ENCODE measurements at places on chromosomes 2 and 18. TPM values are rescaled to one million over a fixed set of nuclear protein-coding genes. Genes with fewer than 3 reads are reported as not detected.

GRCh38 chr2:215699700-215700538 lies 264.1 kb upstream of the FN1 start:
- DNase-seq, result no peak

GRCh38 chr2:217642944-217643343 lies 359.9 kb downstream of the TNS1 start:
- no peak for DNase-seq

GRCh38 chr2:196328088-196328680 lies 156.8 kb upstream of the STK17B start:
- no peak for DNase-seq

DNA sequence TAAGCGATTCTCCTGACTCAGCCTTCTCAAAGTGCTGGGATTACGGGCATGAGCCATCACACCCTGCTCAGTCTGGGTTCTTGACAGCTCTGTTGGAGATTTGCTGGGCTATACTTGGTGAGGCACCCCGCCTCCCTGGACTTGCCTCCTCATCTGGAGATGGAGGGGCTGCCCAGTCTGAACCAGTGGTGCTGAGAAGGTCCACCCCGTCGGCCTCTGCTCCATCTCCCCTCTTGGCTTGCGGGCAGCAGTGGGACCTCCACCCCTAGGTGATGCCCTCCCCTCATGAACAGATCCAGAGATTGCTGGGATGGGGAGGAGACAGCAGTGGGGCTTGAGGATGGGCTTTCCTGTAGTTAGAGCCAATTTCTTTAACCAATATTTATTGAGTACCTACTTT lies 120.9 kb downstream of the CLIP4 start:
- no peak for DNase-seq

DNA sequence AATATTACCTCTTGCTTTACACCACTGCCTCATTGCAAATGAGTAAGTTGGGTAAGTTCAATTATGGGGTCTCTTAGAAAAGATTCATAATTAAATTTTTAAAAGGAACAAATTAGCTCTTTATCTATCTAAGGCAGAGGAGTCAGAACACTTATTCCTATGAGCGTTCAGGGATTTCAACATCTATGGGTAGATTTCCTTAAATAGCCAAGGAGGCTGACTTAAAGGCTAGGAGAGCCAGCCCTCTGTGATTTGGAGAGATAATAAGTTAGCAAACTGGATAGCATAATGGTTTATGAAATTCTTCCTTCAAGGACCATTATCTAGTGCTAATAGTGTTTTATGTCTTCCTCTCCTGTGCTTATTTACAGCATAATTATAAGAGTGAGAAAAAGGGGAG lies 387.7 kb downstream of the STK39 start:
- no peak for DNase-seq

DNA sequence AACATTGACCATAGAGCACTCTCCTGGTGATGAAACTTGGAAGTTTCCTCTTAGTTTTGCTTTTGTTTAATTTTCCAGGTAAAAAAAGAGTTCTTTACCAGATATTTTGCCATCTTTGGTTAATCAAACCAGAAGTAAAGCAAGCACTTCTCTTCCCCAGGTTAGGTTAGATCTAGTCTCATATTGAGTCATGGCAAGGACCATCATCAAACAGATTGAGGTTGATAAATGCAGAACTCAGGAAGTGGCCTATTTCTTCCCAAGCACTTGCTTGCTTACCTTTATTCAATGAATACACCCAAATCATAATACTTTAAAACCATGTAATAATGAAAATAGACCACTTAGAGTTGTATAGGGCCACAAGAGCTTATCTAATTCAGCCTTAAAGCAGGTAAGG lies 23.4 kb downstream of the DNAH6 start:
- DNase-seq, result peak; percentile 28

DNA sequence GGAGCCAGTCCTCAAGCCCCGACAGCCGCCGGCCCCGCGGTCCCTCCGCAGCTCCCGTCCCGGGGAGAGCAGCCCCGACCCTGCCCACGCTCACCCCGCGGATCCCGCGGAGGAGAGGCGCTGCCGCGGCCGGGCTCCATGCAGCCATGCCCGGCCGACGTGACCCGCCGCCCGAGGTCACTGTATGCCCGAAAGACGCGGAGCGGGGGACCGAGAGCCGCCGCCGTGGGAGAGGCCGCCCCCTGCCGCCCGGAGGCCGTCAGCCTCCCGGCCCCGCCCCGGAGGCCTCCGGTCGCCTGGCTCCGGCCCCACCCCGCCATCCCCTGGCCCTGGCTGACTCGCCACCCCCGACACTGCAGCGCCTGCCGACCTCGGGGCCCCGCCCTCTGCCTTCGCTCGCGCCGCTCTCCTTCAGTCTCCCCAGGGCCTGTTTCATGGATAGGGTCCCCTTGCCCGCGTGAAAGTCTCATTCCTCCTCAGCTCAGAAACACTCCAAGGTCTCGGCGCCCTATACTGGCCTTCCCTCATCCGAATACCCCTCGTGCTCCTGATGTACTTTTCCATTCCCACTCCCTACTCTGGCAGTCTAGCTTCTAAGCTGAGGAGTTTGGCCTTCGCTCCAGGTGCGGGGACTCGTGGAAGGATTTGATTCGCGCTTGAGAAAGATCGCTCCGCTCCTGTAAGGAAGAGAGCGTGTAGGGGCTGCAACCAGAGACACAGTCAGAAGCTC lies at the start of gene BOLA3:
Gene BOLA3 (minus strand): TSS at position 186 of the 730 bp plus-strand sequence. CDS start 38 bp downstream, at position 148.
- peak; percentile 74 for DNase-seq

GRCh38 chr18:23966909-23967308 lies 47.6 kb upstream of the TTC39C start:
- no peak for DNase-seq

DNA sequence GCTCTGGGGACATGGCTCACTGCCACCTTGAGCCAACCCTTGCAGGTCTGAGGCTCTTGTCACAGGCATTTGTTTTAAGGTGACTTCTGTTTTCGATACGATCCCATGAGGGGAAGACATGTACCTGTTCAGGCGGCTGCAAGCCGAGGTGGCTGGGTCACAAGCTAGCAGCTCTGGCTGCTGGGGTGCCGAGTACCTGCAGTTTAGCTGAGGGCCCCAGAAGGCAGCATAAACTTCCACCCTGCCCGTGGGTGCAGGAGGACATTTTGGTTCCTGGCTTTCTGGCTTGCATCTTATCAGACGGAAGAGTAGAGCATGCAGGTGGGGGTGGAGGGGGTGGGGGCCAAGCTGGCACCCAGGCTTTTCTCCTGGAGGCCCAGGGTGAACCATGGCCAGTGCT lies 28.4 kb downstream of the COA5 start:
- no peak for DNase-seq

DNA sequence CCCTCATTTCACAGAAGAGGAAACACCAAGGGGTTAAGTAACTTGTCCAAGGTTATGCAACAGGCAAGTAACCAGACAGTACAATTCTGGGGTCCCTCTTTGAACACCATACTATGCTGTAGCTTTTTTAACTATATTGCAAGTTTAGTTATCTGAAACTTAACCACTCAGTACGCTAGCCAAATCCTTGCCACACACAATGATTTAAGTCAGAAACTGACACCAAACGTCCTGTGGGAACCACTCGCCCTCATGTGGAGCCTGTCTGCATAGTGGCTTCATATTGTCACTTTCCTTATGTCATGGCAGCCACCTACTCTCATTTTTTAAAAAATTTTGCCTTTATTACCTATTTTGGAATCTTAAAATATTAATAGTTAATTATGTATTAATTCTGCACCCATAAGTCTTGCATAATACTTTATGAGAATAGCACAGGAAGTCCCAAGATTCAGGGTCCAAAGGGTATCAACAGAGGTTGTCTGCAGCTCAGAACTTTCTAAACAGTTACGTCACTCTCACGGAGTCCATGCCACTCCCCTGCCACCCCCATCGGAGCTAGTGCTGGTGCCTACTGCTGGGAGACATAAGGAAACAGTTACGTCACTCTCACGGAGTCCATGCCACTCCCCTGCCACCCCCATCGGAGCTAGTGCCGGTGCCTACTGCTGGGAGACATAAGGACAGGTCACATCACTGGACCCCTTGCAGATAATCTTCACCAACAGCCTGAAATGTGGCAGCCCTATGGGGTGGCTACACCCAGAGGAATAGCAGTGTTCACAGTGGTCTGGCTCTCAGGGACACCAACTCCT lies 99.0 kb downstream of the L3MBTL4 start:
- DNase-seq, result no peak

GRCh38 chr2:232998666-232998985 lies 14.4 kb downstream of the NGEF start:
- DNase-seq, result no peak

GRCh38 chr2:203759690-203760365 lies 53.4 kb downstream of the CD28 start:
- no peak for DNase-seq

DNA sequence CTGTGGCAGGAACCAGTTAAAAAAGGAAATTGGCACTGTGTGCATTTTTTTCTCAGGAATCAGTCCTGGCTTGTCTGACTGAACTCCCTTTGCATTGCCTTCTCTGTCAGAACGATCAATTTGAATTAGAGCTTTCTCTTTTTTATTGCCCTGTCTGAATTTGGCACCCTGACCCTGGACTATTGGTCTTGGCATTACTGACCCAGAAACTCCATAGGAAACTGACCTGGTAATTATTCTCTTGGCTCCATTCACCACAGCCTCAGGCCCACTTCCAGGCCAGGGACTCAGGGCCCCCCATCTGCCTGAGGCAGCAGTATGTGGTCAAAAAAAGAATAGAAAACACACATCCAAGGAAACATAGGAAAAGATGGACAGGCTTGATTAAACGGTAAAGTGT lies 32.0 kb upstream of the CCDC88A start:
- DNase-seq, result no peak

DNA sequence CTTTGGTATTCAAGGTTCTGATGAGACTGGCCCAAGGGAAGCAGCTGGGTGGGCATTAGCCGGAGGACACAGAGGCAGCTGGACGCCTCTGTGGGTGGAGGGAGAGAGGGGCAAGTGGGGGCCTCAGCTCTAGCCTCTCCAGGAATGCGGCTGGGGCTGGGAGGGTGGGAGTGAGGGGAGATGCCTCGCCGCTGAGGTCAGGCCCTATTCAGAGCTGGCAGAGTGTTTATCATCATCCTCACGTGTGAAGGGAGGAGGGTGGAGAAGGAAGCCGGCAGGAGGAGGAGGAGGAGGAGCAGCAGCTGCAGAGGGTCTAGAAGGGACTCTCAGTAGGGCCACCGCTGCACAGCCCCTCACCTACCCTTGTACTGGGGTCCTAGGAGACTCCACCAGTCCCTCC lies 43.1 kb downstream of the TNS1 start:
- no peak for DNase-seq

- DNase-seq, result no peak
Observed at GRCh38 chr2:222485367-222486211, 61.2 kb downstream of the SGPP2 start.

DNA sequence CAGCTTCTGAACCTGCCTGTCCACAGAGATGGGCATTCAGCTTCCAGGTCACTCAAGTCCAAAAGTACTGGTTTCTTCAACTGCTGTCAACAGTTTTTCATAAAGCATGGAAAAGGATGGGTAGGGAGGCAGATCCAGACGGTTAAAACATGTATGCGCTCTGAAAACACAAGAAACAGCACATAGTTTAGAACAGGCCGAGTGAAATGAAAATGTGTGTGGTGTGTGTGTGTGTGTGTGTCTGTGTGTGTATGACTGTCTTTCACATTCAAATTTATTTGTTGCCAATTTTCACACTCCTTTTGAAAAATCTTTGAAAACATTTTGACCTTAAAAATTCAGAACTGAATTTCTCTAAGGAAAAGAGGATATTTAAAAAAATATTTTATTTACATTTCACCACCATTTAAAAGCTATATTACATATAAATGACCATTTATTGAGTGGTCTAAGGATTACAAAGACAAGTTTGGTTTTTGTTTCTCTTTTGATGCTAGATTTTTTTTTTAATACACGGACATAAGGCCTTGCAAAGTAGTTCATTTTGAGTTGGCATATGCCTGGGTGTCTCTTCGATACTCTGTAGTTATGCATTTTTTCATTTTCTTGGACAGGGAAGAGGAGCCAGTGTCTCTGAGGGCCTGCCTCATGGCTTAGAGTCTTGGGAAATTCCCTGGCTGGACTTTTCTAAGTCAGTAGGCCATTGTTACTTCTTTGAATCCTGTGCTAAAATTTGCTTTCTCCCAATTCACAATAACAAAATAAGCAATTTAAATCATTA lies 30.0 kb upstream of the STK17B start:
- DNase-seq, result no peak

- DNase-seq, result no peak
Observed at GRCh38 chr18:25058521-25058920, 293.4 kb downstream of the ZNF521 start.

- DNase-seq, result no peak
Observed at GRCh38 chr2:143873886-143874285, 646.0 kb downstream of the ZEB2 start.

GRCh38 chr2:162091325-162092007 lies 17.5 kb upstream of the DPP4 start:
- DNase-seq, result no peak

- DNase-seq, result peak; percentile 71
Observed at GRCh38 chr2:241844066-241844728, 14.5 kb downstream of the PDCD1 start.

- DNase-seq, result no peak
Observed at GRCh38 chr2:122670897-122671296, 915.4 kb downstream of the TSN start.

GRCh38 chr18:32469190-32469651 lies 1.5 kb downstream of the GAREM1 start:
- DNase-seq, result peak; percentile 7

DNA sequence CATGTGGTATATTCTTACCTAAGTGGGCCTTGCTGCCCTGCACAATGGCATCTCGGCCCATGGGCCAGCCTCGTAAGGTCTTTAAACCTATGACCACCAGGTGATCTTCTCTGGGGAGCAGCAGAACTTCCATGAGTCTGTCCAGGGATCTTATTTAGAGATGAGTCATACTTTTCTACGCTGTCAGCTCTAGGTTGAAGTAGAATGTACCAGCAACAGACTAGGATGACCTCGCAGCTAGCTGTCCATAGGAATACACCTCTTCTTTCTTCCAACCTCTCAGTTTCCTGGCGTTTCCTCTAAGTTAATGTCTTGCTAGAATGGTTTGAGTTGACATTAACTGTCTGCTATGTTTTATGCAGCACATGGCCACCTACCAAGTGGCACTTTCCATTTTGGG lies 15.6 kb upstream of the CXCR4 start:
- DNase-seq, result no peak

GRCh38 chr2:136331226-136331625 lies 213.3 kb upstream of the CXCR4 start:
- DNase-seq, result no peak

DNA sequence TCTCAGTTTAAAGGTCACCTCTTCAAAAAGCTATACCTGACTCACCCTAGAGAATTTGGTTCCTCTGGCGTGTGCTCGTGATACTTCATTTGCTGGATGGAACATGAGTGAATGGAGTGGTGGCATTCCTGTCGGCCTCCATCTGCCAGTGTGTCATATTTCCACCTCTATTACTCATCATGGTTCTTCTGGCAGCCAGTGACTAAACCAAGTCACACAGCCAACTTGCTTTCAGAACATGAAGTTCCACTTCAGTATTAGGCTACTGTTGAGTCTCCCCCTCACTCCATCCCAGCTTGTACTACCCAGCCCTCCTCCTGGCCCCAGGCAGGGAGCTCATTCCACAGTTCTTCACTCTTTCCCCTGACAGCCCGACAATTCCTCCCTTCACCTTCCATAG lies 169.8 kb downstream of the MREG start:
- no peak for DNase-seq

KDM3A gene
- total RNA-seq, result 164 TPM

TMEM169 gene
- 5.1 TPM for total RNA-seq

NAB1 gene
- total RNA-seq, result 24.8 TPM

CCDC141 gene
- total RNA-seq, result 8.2 TPM

CIB4 gene
- not detected for total RNA-seq

CHCHD5 gene
- total RNA-seq, result 24.9 TPM

GPR17 gene
- total RNA-seq, result not detected

C2orf80 gene
- total RNA-seq, result not detected

TXNL1 gene
- total RNA-seq, result 41.4 TPM

CYP27C1 gene
- not detected for total RNA-seq

Measured in CD4-positive, alpha-beta memory T cell (primary cell).